ENCODE measurements at places on chromosomes 16 and 17.

DNA sequence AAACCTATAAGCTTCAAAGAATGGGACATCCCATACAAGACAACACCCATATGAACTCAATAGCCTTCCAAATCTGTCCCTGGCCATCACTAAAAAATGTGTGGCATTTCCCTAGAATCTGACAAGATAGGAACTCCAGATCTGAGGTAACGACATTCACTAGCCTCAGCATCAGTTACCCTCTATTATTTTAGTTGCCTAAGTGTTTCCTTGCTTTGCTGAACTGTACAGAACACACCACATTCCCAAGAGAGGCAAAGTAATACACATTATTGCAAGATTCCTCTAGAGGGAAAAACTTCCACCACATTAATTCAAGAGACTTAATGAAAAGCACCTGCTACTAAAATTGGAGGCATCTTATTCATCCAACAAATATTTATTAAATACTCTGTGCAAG is 5.0 kb downstream of the LSM12 start:
- H3K36me3 ChIP-seq: peaks cover 6% of the 10 kb centered on the region
- H3K27ac ChIP-seq: no peak overlapping the region
- H3K4me3 ChIP-seq: no peak overlapping the region
- no peak for DNase-seq
- no peaks in the 10 kb centered on the region for H3K27me3 ChIP-seq

DNA sequence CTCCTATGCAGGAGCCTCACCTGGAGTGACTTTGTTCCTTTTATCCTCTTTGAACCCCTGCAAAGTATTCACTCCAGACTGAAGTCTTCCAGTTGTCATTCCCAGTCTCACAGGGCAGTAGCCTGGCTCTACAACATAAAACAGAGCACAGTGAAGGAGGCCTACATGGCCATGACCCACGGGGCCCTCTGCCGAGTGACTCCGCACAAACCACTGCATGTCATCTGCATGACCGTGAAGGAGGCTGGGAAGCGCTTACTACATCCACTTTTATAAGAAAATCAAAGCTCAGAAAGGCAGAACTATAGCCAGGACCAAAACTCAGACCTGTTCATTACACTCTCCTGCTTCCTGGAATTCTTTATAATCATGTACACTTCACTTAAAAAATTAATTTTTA is 42.5 kb downstream of the BRD7 start:
- H3K36me3 ChIP-seq: peaks cover 39% of the 10 kb centered on the region
- no peak overlapping the region for H3K27ac ChIP-seq
- peaks cover 15% of the 10 kb centered on the region for H3K4me1 ChIP-seq
- no peak for DNase-seq

DNA sequence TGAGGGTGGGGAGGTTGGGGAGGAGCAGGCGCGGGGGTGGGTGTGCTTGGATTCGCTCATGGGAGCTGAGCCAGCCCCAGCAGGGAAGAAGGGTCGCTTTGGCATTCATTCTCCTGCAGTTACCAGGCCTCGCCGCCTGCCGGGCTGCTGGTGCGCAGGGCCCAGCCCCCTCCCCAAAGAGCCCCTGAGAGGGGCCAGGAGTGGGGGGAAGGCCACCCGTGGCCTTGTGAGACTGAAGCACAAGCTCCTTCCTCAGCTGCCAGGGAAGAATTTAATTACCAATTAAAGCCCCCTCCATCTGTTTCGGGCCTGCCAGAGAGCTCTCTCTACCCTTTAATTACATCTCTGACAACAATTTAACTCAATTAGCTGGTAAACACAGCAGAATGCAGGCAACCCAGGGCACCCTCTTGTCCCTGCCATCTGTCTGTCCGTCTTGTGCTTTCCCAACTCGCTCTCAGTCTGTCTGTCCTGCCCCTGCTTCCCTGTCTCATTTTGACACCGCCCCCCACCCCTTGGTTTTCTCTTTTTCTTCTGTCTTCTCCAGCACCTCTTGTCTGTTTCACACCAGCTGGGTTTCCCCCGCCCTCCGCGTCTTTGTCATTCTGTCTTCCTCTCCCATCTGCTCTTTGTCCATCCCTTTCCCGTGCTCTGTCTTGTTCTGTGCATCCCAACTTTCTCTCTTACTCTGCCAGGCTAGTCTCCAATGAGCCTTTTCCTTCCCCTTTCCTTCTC is 32.7 kb downstream of the CDK5RAP3 start:
- no peak for DNase-seq
- no peak overlapping the region for H3K27ac ChIP-seq
- no peaks in the 10 kb centered on the region for H3K27me3 ChIP-seq
- no peak overlapping the region for H3K4me3 ChIP-seq
- no peaks in the 10 kb centered on the region for H3K4me1 ChIP-seq
- H3K36me3 ChIP-seq: no peaks in the 10 kb centered on the region

DNA sequence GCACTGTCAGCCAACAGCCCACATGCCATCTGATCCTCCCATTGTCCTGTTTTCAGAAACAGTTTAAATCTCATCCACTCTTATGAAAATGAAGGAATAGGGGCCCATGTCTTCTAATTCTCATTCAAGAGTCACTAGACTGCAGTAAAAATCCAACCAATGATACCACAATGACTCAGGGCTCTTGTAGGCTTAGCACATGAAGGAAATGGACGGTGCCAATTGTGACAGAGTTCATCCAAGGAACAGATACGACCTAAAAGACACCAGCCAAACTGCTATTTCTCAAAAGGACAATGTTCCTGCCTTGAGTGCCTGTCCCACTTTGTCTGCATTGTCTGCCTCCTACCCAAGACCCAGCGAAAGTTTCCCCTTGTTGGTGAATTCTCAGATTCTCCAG is 204.8 kb upstream of the COX10 start:
- H3K4me3 ChIP-seq: no peak overlapping the region
- H3K27me3 ChIP-seq: no peaks in the 10 kb centered on the region
- H3K4me1 ChIP-seq: no peaks in the 10 kb centered on the region
- DNase-seq: no peak

DNA sequence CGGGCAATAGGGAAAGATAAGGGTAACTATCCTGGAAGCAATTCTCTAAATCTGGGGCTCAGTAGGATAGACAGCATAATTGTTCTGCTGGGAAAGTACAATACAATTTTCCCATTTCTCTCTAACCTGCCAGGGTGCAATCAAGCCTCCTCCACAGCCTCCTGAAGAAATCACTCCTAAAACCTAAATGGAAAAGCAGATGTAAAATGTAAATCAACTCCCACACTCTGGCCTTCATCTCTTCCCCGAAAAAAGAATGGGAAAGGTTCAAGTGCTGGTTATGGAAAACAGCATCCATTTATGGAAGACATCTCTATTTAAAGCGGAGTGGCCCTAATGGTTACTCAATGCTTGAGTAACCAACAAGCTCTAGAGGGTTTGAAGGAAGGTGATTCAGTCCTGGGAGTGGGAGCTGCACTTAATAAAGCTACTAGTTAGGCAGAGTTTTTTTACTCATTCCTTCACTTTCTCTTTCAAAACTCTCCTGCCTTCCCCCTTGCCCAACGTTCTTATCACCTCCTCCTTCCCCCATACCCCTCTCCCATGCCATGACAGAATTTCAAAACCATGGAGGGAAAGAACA is 5.1 kb downstream of the MMD start:
- H3K27me3 ChIP-seq: no peaks in the 10 kb centered on the region
- DNase-seq: no peak
- peaks cover 13% of the 10 kb centered on the region for H3K4me1 ChIP-seq
- H3K4me3 ChIP-seq: no peak overlapping the region
- peaks cover 5% of the 10 kb centered on the region for H3K36me3 ChIP-seq

- H3K27me3 ChIP-seq: no peaks in the 10 kb centered on the region
- no peaks in the 10 kb centered on the region for H3K36me3 ChIP-seq
- H3K27ac ChIP-seq: no peak overlapping the region
- DNase-seq: no peak
- H3K4me3 ChIP-seq: no peak overlapping the region
- H3K4me1 ChIP-seq: no peaks in the 10 kb centered on the region
Observed at GRCh38 chr17:50675190-50675589, 32.5 kb downstream of the ANKRD40 start.

- no peak overlapping the region for H3K27ac ChIP-seq
- H3K4me3 ChIP-seq: no peak overlapping the region
- no peaks in the 10 kb centered on the region for H3K36me3 ChIP-seq
Observed at GRCh38 chr17:57687642-57688041, 57.5 kb downstream of the CCDC182 start.

GRCh38 chr16:46830417-46830901 is 521 bp downstream of the C16orf87 start:
- H3K4me3 ChIP-seq: peak overlapping the region; percentile 81
- peak; percentile 9 for DNase-seq
- no peaks in the 10 kb centered on the region for H3K4me1 ChIP-seq
- peak overlapping the region; percentile 72 for H3K27ac ChIP-seq
- H3K27me3 ChIP-seq: no peaks in the 10 kb centered on the region
- H3K36me3 ChIP-seq: no peaks in the 10 kb centered on the region

DNA sequence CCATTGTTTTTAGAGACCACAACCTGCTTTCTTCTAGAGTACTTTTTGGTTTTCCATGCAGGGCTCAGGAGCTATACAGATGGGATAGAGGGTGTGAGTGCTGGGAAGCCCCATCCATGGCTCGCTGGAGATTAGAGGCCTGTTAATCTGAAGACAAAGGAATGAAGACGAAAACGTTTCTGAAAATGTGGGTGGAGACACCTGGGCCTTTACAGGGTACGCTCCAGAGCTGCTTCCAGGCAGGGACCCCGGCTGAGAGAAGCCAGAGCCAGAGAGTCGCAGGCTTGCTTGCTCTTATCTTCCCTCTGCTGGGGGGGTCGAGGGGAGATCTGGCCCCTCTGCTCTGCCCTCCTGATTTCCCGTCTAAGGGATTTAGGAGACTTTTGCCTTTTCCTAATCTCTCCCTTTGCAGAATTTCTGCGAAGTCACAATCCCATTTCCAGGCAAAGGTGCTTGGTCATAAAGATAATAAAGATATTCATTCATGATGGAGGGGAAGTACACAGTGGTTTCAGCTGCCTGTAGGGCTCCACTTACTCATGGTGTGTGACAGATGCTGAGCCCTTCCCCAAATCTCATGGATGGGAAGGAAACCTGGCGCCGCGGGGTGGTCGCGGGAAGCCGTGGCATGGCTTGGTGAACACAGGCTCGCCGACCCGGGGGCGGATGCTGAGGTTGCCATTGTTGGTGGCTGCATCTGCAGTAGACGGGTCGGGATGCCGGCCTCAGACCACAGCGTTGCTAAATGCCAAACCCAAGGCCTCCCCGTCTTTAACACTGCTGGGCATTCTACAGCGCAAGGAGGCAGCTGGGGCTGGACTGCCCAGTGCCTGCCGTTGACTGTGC is 4.8 kb upstream of the SOCS3 start:
- peaks cover 8% of the 10 kb centered on the region for H3K4me1 ChIP-seq
- no peaks in the 10 kb centered on the region for H3K27me3 ChIP-seq
- DNase-seq: no peak
- H3K27ac ChIP-seq: no peak overlapping the region
- no peak overlapping the region for H3K4me3 ChIP-seq

GRCh38 chr16:79823639-79824038 is 223.1 kb upstream of the MAF start:
- no peak overlapping the region for H3K27ac ChIP-seq
- H3K36me3 ChIP-seq: no peaks in the 10 kb centered on the region
- H3K4me3 ChIP-seq: no peak overlapping the region
- no peaks in the 10 kb centered on the region for H3K4me1 ChIP-seq
- DNase-seq: no peak
- H3K27me3 ChIP-seq: no peaks in the 10 kb centered on the region

GRCh38 chr17:2082003-2082781 is 27.3 kb downstream of the HIC1 start:
- no peak for DNase-seq
- H3K4me3 ChIP-seq: no peak overlapping the region
- no peaks in the 10 kb centered on the region for H3K27me3 ChIP-seq
- no peak overlapping the region for H3K27ac ChIP-seq
- peaks cover 51% of the 10 kb centered on the region for H3K36me3 ChIP-seq

DNA sequence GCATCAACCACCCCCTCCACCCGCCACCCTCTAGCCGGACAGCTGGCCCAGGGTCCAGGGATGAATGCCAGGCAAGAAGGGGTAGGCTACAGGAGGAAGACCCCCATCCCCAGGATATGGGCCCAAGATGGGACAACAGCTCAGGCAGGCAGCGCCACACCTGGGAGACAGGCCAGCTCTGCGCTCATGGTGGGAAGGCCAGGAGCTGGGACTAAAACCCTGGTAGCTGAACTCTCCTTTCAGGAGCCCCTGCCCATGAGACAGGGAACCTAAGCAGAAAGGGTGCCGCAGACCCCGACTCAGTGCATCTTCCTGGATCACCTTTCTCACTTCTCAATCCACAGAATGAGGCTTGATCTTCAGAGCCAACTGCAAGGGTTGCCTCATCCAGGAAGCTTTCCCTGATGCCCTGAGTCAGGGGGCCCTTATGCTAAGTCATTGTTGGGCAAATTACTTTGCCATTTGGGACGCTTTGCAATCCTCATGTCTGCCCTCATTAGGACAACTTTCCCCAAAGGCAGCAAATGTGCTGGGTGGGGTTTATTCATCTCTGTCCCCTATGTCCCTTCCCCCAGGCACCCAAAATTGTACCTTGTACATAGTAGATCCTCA is 9.0 kb downstream of the ZDHHC1 start:
- H3K4me3 ChIP-seq: no peak overlapping the region
- no peaks in the 10 kb centered on the region for H3K36me3 ChIP-seq
- DNase-seq: no peak

DNA sequence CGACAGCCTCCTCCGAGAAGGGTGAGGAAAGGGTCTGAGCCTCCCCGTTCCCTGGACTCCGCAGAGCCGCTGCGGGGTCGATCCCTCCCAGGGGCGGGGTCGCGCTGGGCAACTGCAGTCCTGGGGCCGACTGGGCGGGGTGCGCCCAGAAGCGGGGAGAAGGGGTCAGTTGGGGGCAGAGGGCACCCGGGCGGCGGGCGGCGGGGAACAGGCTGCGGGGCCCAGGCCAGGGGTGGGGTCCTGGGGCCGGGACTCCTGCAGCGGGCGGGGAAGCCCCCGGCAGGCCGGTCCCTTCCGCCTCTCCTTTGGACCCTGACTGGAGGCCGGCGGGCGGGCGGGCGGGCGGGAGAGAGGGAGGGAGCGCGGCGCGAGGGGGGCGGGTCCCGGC is 352 bp downstream of the GGNBP2 start:
- no peaks in the 10 kb centered on the region for H3K36me3 ChIP-seq
- H3K4me1 ChIP-seq: peaks cover 22% of the 10 kb centered on the region
- H3K4me3 ChIP-seq: peak overlapping the region; percentile 91
- DNase-seq: no peak
- no peaks in the 10 kb centered on the region for H3K27me3 ChIP-seq
- peak overlapping the region; percentile 98 for H3K27ac ChIP-seq

- no peaks in the 10 kb centered on the region for H3K4me1 ChIP-seq
- peaks cover 74% of the 10 kb centered on the region for H3K36me3 ChIP-seq
- no peak overlapping the region for H3K4me3 ChIP-seq
- no peak for DNase-seq
Observed at GRCh38 chr16:84663433-84664101, 15.3 kb downstream of the KLHL36 start.

DNA sequence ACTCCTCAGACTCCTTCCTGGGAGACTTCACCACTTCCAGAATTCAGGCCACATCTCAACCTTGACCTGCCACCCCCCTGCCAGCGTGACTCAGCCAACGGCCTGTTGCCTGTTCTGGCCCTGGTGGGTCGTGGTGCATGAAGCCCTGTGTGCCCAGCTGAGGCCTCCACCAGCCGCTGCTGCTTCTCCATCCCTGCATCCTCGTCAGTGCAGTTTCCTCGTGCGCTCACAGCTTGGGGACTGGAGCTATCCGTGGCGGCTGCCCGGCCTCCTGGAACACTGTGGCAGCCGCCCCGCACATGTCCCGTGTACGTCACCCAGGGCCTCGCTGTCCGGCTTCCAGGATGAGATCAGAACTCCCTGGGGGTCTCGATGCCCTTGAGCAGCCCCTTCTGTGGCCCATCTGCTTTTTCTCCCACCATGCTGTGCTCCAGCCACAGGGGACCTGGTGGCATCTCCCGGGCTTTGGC is 8.0 kb upstream of the TEDC2 start:
- H3K27ac ChIP-seq: no peak overlapping the region
- H3K4me1 ChIP-seq: no peaks in the 10 kb centered on the region
- no peak overlapping the region for H3K4me3 ChIP-seq
- DNase-seq: no peak
- H3K27me3 ChIP-seq: no peaks in the 10 kb centered on the region
